Fibroblast of skin of scalp (primary cell): ENCODE measurements at places on chromosomes 5 and 9.

DNA sequence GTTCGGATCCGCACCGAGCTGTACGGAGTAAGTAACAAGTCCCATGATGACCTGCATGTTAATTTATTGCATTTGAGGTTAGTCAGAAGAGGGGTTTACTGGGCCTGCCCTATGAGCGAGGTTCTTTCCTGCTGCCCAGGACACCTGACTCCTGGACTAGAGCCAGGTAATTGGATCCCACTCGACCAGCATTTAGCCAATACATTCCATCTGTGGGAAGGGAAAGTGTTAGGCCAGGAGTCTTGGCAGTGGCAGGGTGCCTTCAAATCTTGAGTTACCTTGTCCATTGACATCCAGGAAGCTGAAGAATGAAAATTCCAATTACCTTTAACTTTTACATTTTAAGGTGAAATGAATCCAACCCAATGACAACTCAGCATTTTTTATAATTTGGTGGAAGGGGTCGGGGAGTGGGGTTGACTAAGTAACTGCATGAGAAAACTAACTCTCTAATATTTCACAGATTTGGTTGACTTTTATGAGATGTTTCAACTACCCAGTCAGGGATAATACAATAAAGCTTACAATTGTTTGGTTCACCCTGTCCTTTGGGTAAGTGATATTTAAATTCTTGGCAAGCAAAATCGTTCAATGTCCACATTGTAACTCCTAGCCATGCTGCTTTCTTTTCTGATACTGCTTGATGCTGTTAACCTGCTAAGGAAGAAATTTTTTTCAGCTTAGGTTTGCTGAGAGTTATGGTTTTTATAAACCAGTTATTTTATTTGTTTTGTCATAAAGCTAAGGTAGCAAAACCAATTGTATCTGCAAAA lies 111.6 kb upstream of the IQGAP2 start:
- DNase-seq, result no peak

- no peak for DNase-seq
These were observed 26.1 kb upstream of the ANXA6 start for GRCh38 chr5:151183456-151184245.

DNA sequence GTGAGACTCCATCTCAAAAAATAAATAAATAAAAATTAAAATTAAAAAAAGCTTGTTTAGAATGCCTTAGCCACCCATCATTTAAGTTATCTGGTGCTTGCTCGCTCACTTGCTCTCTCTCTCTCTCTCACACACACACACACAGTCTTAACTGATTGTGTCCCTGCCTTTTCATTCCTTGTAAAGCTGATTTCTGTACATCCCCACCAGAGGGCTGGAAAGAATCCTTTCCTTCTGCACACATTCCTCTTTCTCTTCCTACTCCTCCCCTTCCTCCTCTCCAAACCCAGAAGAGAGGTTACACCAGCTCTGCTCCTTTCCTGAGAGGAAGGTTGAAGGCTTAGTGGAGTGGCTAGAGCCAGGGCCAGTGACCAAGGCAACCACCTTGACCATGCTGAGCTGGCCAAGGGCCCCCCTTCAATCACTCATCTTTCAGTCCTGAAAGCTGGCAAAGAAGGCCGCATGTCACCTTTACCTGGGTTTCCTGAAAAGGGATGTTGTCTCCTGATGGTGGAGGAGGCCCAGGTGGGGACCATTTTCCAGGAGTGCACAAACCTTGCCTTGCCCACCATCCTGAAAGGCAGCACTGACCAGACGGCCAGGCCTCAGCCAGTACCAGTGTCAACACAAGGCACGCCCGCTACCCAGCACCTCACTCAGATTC lies 25.6 kb downstream of the STK10 start:
- peak; percentile 45 for DNase-seq

DNA sequence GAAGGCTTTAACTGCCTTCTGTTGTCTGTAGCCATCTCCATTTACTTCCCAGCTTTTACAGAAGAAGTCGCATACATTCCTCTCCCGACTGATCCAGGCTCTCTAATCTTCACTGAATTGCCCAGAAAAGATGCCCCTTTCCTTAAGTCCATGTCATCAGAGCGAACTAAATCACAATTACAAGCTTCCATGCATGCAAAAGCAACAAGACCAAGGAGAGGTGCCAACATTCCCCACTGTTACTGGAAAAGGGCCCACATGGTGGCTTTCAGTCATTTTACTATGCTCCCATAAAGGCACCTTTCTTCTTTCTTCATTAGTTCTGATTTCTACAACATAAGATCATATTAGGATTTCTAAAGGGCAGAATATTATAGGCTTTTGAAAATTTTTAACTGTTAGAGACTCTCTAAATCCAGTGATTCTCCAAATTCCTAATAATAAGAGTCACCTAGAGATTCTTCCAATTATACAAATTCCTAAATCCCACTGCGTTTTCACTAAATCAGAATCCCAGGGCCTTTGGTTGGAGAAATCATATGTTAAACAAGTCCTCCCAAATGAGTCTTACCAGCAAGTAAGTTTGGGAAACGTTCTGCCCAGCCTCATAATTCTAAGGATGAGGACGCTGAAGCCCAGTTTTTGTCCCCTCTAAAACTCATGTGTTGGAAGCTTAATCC lies 17.0 kb upstream of the ZFR start:
- DNase-seq, result peak; percentile 72

GRCh38 chr5:86824637-86825036 lies 206.9 kb downstream of the COX7C start:
- DNase-seq, result no peak

GRCh38 chr5:162392336-162392735 lies 324.8 kb downstream of the GABRG2 start:
- DNase-seq, result no peak

DNA sequence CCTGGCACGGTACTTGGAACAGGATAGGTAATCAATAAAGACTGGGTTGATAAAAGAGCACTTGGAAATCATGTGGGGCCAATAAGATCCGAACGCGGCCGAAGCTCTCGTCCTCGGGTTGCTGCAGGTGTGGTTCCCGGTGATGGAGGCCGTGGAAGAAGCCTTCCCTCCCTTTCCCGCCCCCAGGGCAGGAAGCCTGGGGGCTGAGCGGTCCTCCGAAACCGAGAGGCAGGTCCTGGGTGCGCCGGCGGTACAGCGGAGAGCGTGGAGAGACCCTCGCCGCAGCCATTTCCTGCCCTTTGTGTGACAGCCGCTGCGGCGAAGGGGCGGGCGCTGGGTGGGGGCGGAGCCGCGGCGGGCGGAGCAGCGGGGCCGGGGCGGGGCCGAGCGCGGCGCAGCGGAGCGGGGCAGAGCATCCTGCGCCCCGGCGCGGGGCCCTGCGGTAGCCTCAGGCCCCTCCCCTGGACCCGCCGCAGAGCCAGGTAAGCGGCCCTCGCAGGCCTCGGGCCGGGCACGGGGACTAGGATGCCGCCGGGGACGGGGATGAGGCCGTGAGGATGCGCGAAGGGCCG lies at the start of gene CYFIP2:
TSS of gene CYFIP2 (plus strand) at position 410 of the 572 bp plus-strand sequence. CDS start 19,239 bp downstream, outside the sequence.
- peak; percentile 37 for DNase-seq

GRCh38 chr5:96432216-96433065 lies 607 bp downstream of the PCSK1 start:
- no peak for DNase-seq

GRCh38 chr9:99559776-99560175 lies 261.9 kb upstream of the NR4A3 start:
- DNase-seq, result no peak

DNA sequence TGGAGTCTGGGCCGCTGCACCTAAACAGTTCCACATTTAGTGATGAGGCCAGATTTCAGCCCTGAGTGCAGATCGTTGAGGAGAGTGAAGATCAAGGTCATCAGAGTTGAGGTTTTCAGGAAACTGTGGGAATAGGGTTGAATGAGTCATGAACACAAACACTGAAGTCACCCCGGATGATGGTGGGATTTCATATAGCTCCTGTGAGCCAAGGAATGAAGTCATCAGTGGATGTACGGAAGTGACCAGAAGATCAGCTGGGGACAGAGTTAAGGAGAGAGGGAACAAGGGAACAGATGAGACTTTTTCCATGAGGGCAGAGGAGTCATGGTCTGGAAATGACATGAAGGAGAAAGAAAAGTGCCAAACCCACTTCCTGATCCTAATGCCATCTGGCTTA lies 36.5 kb downstream of the PALM2AKAP2 start:
- peak; percentile 98 for DNase-seq

DNA sequence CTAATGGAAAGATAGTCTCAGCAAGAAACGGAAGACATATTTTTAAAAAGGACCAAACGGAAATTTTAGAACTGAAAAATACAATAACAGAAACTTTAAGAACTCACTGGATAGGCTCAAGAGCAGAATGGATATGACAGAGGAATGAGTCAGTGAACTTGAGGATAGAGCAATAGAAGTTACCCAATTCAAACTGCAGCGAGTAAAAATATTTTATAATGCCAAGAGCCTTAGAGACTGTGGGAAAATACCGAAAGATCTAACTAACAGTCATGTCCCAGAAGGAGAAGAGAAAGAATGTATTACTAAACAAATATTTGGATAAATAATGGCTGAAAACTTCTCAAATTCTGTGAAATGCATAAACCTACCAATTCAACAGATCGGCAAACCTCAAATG lies 40.8 kb downstream of the ADAMTS2 start:
- peak; percentile 92 for DNase-seq

DNA sequence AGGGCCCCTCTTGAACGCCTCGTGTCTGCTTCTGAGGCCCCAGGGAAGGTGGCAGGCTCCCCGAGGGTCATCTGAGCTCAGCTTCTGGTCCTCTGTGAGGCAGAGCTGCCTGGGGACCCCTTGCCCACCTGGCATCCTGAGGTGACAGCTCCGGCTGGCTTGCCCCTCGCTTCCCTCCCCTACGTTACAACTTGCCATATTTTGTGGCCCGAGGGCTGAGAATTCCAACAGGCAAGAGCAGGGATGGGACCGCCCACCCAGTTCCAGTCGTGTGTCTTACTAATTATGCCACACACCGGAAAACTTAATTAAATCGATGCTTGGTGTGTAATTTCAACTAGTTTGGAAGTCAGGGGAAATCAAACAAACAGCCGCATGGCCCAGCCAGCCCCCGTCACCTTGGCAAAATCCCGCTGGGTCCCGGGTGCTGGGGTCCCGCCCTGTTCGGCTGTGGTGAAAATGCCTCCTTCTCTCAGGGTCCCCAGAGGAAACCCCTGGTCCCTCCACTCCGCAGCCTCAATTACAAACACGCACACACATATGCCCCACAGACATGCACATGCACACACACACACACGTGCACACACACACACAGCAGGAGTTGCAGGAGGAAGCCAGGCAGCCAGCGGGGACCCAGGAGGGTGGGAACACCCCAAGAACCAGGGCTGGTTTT lies 221.0 kb upstream of the IER5L start:
- no peak for DNase-seq

- peak; percentile 95 for DNase-seq
These were observed 162.2 kb downstream of the HSD17B3 start for GRCh38 chr9:96139592-96140295.

- no peak for DNase-seq
These were observed 60.6 kb downstream of the RGS7BP start for GRCh38 chr5:64566310-64566916.

DNA sequence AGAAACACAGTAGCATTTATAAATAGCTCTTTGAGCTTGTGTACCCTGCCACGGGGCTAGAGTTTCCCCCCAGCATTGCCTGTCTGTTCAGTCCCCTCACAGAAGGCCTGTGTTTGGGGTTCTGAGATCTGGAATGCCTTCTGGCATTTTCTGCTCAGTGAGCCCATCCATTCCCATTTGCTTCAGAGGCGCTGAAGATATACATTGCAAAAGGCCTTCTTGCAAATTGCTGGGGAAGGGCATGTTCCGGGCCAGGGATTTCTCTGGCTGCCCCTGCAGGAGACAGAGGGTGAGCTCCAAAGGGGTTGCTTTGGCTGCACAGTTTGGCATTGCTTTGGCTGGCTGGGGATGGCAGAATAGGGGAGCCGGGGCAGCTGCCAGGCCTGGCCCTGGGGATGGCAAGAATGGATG lies 308.4 kb downstream of the MSX2 start:
- DNase-seq, result no peak

- no peak for DNase-seq
These were observed 187.1 kb upstream of the SPEF2 start for GRCh38 chr5:35430381-35431162.

- no peak for DNase-seq
These were observed 1.9 kb downstream of the NOTCH1 start for GRCh38 chr9:136543830-136544547.

DNA sequence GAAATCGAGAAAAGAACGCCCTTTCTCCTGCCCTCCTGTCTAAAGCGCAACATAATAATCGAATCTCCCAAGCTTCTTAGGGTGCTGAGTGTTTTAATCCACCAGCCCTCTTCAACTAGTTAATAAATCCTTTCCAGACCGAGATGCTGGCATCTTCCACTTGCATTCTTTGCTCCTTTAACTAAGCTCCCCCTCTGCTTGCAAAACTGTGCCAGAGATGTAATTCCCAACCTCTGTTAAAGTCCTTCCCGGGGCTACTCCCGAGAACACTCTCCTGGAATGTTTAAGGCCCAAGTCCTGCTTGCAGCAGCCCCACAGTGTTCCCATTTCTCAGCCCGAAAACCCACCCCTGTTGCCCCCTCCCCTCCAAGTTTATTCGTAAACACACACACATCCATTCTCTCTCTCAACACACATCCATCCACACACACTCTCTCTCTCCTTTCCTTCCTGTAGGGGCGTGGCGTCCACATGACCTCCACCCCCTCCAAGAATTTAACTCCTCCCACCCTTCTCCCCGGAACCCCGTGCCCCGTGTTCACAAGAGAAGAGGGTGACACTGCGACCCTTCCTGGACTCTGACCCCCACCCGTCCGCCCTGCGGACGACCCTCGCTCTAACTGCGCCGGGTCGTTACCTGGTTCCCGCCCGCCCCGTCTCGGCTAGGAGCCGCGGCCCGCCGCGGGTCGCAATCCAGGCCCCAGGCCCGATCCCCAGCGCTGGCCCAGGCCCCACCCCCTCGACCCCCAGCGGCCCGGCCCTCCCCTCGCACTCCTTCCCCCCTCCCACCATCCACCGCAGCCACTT lies 7.0 kb upstream of the MGAT1 start:
- DNase-seq, result peak; percentile 92

- DNase-seq, result no peak
These were observed 337.9 kb downstream of the PDE4D start for GRCh38 chr5:59555596-59555995.

- DNase-seq, result no peak
These were observed 172.9 kb upstream of the IL12B start for GRCh38 chr5:159503236-159503635.

DNA sequence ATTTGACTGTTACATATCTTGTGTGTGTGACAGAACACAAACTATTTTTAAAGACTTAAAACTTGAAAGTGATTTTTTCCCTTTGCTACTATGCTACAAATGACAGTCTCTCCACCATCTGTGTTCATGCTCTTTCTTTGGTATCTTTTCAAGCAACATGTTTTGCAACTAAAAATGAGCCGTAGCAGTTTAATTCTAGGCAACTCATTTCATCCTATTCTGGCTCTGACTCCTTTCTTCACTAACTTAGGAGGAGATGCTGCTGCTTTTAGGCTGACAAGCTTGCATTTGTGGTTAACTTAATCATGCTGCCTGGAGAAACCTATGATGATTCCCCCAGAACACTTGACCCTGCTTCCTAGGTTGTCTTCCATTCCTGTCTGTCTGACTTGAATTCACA lies 100.6 kb downstream of the HACD4 start:
- no peak for DNase-seq

GRCh38 chr5:112013660-112014059 lies 256.7 kb upstream of the NREP start:
- DNase-seq, result no peak
